ENCODE measurements at places on chromosomes 1 and 21.

DNA sequence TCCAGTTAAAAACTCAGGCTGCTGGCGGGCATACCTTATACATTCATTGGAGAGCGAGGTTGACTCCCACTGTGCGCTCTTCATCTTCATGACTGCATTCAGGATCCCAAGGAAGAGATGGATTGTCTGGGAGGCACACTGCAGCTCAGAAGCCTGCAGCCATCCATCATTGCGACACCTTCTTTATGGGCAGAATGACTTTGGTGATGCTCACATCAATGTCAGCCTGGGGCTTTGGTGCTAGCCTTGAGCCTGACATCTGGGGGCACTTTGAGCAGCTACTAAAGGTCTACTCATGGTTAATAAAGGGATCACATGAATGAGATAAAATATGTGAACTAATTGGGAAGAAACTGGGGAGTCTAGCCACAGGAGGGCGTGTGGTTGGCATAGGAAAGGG, 229.3 kb downstream of the PRDM2 start:
- DNase-seq, result no peak

DNA sequence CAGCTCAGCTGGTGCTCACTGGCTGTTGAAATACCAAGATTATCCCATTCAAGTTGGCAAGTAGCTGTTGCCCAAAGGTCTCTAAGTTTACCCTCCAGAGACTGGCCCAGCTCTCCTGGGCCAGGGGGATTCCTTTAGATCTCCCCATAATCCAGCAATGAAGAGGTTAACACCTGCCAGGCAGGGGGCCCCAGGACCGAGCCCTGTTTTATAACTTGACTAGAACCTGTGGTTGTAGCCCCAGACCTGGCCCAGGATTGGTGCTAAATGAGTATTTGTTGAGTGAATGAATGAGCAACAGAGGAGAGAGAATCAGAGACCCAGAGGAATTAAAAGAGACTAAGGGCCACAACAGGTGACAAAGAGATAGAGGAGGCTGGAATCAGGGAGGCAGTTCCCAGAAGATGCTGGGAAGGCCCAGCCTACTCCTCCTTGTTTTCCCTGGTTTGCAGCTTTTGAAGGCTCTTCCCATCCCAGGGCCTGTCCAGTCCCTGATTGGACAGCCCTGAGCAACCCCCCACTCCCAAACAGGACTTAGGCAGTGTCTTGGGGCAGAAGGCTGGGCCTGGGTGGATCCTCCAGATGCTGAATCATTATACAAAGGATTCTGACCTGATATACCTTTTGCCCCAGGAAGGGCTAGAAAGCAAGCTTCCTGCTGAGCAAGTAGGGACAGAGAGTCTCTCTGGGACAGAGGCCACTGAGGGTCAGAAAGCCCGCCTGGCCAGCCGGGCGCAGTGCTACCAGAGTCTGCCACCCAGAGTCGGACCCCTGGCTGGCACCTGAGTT, 2.4 kb upstream of the RHBG start:
- no peak for DNase-seq

- no peak for DNase-seq
Observed at GRCh38 chr1:195606483-195606882, 1001.8 kb downstream of the KCNT2 start.

DNA sequence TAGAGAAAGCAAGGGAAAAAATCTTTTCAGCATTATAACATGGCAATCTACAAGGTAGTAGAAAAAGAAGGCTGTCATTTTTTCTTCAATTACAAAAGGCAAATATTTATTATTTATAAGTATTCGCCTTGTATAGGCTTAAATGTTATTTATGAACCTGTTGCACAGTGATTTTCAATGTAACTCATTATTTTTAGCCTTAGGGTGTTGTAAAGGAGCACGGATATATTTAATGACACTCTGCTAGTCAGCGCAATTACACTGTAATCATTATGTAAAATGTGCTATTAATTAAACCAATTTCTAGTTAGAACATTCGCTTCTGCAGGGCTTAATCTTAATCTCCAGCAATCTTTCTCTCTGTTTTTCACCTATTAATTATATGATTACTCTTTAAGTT, 145.0 kb downstream of the ATG4C start:
- DNase-seq, result no peak

- peak; percentile 52 for DNase-seq
Observed at GRCh38 chr1:203669739-203670138, 43.1 kb downstream of the ATP2B4 start.

GRCh38 chr1:21175670-21176581, 771 bp downstream of the EIF4G3 start:
- peak; percentile 43 for DNase-seq

- no peak for DNase-seq
Observed at GRCh38 chr1:27095576-27095975, 59.3 kb downstream of the SLC9A1 start.

DNA sequence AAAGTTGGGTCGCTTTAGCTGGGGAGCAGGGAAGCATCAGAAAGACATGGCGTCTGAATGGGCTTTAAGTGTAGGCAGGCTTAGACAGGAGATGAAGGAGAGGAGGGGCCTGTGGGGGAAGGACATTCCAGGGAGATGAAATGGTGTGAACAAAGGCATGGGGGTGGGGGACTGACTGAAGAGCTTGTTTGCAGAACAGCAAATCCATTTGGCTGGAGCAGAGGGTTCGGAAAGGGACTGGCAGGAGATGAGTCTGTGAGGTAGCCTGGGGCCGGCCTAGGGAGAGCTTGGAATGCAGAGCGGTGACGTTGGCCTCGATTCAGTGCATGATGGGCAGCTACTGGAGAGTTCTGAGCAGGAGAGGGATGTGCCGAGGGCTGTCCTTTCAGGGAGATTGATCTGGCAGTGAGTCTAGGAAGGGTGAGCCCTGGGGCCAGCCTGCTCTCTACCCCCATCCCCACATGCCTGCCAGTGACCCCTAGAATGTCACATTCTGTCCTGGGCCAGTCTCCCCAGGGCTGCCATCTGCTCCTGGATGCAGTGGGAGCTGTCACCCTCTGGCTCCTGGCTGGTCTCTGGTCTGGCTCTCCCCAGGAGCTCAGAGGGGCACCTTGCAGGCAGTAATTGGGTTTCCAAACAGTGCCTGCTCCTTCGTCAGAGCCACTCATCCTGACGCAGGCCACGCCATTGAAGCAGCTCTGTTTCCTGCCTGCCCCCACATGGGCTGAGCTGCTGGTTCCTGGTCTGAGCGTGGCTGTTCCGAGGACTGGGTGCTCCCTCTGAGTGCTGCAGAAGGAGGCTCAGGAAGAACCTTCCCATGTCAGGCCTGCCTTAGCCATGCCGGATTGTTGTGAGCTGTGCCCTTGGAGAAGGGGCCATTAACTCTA, 22.3 kb upstream of the TMEM222 start:
- peak; percentile 21 for DNase-seq

GRCh38 chr1:154824179-154825000, 45.7 kb downstream of the KCNN3 start:
- no peak for DNase-seq

DNA sequence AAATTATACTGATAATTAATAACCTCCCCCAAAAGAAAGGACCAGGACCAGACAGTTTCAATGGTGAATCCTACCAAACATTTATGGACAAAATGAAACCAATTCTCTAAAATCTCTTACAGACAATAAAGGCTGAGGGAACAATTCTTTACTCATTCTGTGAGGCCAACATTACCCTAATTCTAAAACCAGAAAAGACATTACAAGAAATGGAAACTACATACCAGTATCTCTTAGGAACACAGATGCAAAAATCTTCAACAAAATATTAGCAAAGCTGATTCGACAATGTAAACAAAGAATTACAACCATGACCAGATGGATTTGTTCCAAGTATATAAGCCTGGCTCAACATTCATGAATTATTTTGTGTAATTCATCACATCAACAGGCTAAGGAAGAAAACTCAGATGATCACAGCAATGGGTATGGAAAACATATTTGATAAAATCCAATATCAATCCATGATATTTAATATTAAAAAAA, 8.6 kb downstream of the TMED5 start:
- no peak for DNase-seq

DNA sequence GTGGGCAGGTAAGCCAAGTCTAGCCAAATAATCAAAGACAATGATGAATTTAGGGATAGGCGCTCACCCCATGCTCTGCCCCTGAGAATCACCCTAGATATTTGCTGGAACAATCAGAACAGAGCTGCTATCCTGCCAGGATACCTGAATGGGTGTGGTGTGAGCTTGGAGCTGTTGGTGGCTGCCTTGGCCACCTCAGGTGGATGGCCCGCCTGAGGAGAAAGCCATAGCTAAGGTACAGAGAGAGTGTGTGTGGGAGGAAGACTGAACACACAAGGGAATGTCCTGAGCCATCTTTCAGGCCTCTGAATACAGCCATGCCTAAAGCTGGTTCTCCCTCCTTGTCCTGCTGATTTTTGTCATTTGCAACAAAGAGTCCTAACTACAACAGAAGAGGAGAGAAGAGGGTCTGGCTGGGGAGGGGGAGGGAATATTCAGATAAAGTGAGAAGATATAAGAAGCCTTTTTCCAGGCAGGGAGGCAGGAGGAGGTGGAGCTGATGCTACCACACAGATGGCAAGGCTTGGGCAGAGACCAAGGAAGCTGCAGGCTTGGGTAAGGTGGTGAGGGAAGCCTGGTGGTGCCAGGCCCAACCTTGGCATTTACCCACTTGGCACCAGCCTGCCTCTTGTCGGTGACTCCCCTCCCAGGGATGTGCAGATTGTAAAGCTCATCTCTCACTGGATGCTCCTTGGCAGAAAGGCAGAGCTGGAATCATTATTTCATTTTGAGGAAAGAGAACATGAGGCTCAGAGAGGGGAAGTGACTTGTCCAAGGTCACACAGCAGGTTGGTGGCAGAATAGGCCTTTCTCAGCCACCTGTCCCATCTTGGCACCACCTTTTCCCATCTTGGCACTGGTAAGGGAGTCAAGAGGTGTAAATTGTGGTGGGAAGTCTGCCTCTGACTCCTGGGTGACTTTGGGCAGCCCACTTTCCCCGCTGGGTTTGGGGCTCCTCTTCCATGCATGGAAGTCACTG, 49.7 kb downstream of the NKAIN1 start:
- DNase-seq, result no peak

- no peak for DNase-seq
Observed at GRCh38 chr1:172382406-172382805, 38.1 kb upstream of the C1orf105 start.

GRCh38 chr1:95197616-95198252, 36.3 kb upstream of the RWDD3 start:
- no peak for DNase-seq

DNA sequence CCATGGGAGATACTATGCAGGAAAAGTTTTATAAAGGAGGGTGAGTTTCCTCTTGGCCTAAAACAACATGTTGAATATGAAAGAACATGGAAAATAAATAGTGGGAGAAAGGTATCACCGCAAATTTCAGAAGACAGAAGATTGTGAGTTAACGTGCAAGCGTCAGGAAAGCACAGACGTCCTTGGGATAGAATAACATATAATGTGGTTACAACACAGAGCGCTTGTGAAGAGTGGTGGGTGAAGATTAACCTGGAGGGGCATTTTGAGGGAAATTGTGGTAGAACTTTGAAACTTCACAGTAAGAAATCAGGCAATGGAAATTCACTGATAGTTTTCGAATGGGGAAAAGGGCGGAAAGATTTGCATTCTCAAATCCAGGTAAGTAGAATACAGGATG, 47.3 kb downstream of the NEGR1 start:
- no peak for DNase-seq

DNA sequence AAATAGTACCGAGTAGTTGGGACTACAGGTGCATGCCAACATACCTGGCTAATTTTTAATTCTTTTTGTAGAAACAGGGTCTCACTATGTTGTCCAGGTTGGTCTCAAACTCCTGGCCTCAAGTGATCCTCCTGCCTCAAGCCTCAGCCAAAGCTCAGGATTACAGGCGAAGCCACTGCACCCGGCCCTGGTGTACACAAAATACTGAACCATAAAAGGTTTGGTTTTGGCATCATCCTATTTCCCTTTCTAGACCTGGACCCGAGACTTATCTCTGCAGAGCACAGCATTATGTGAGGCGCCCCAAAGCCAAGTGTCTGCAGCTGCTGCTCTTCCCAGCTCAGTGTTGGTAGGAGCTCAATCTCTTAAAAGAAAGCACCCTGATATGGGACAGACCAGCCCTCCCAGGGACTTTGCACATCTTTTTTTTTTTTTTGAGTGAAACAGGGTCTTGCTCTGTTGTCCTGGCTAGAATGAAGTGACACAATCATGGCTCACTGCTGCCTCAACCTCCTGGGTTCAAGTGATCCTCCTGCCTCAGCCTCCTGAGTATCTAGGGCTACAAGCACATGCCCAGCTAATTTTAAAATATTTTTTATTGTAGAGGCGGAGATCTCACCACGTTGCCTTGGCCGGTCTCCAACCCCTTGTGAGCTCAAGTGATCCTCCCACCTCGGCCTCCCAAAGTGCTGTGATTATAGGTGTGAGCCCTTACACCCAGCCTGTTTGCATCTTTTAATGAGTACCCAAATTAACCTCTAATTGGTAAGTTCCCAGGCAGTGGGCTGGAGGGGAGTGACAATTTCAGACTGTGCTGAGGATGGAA, 20.4 kb downstream of the TEX35 start:
- DNase-seq, result no peak

DNA sequence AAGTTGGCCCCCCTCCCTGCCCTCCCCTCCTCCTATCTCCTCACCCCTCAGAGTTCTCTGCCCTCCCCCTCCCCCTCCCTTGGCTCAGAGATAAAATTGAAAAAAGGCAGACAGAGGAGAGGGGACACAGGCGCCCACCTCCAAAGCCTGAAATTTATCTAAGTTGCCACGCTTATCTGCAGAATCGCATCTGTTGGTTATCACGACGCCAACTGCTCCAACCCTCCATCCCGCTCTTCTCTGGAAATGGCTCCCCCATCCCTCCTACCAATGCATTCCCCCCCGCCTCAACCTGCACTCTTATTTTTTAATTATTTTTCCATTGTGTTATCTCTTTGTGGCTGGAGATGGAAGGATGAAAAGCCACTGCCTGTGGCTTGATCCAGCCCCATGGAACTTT, 90.3 kb downstream of the TAS1R2 start:
- DNase-seq, result no peak

GRCh38 chr1:26618561-26618960, 77.3 kb upstream of the ARID1A start:
- DNase-seq, result no peak

DNA sequence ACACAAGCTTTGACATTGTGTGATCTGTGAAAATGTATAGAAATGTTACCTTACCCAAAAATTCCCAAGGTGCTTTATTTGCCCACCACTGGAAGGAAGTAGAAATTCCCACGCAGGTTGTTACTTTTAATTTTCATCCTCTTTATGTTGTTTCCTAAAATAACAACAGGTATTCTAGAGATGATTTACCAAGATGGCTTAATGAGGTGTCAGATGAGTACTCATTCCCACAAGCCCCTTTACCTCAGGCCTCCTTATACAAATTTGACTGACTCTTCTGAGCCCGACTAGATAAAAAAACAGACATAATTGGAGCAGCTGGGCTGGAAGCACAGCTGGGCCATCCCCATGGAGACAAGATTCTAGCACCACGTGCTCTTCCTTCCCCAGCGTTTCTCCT, 114.6 kb downstream of the LIPI start:
- DNase-seq, result no peak

GRCh38 chr1:56326056-56326455, 253.3 kb downstream of the PLPP3 start:
- no peak for DNase-seq

- no peak for DNase-seq
Observed at GRCh38 chr1:228345201-228345930, 61.3 kb downstream of the TRIM11 start.

GRCh38 chr1:224472806-224473205, 38.2 kb upstream of the WDR26 start:
- no peak for DNase-seq

- DNase-seq, result no peak
Observed at GRCh38 chr1:37017720-37018119, 16.6 kb downstream of the GRIK3 start.

All from hippocampal formation (tissue), 2 donors.